HTR-8/SVneo (cell line): ENCODE measurements at places on chromosomes 5 and 9.

- DNase-seq = peak; percentile 65
Observed at GRCh38 chr5:108681079-108681921, 66.4 kb upstream of the FER start.

- no peak for DNase-seq
Observed at GRCh38 chr5:73827106-73827450, 201.1 kb downstream of the ARHGEF28 start.

- no peak for DNase-seq
Observed at GRCh38 chr9:93463638-93464248, 10.4 kb upstream of the FAM120AOS start.

DNA sequence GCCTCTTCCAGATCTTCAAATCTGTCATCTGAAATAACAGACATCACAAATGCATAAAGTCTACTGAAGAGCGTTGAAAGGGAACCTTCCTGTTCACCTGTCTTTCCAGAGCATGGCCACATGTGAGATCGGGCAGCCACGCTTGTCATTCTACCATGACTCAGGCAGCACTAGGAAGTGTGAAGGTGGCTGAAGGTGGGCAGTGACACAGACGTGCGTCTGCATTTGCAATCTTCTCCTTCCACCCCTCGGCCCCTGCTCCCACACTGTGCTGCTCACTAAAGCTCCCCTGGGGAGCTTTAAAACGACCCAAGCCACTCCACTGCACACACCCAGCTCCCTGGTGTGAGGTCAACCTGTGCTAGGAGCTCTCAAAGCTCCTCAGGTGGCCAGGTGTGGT is 2.5 kb downstream of the ENTR1 start:
- no peak for DNase-seq
